Activated CD4-positive, alpha-beta T cell treated with anti-CD3 and anti-CD28 coated beads for 4 hours (primary cell): ENCODE measurements at places on chromosomes 4 and X.

GRCh38 chrX:68461093-68461492 is 27.8 kb upstream of the OPHN1 start:
- DNase-seq: no peak

GRCh38 chr4:176548571-176548970 is 228.8 kb downstream of the SPCS3 start:
- DNase-seq: no peak

GRCh38 chr4:120819805-120820437 is 102.6 kb downstream of the PRDM5 start:
- no peak for DNase-seq

DNA sequence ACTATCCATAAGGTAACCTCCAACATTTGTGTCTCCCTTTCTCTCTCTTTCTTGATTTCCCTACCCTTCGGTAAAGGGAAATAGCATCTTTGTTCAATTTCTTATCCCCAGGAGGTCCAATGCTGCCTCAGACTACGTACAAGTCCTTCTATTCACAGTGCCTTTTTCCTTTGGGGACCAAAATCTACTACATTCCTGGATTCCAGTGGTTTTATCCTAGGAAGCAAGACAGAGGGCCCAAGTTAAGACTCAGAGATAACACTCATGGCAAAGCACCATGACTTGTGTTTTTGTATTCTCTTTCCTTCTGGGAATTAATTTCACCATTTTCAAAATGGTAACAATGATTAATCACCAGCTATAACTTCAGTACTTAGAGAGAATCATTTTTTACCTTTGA is 10.6 kb downstream of the G3BP2 start:
- DNase-seq: no peak

DNA sequence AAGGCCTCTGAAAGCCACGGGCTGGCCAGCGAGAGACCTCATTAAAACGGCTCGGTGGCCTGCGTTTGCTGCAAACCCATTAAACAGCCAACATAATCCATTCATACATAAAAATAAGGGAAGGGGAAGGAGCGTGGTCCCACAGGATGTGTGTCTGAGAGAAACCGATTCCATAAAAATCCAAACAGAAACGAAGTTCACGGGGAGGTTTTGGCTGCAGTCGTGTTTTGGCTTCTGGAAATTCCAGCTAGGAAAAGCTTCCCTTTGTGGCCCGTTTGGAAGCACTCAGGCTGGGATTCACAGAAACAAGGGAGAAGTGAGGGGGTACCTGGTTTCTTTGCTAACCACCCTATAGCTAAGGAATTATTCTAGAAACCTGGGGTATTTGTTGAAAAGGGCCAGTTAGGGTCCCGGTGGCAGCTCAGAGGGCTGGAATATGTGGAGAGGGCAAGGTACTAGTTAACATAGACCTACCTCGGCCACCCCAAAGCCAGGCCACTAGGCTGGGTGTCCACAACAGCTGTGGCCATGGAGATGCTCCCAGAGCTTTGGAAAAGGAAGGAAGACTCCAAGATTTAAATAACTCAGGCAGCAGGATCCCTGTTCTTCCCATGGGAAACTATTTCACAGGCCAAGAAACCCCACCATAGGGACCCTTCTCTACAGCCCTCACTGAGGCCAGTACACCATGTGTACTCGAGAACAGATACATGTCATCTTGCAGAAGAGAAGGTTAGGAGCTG is 166.8 kb downstream of the BCOR start:
- DNase-seq: no peak
